ENCODE measurements at places on chromosomes 12 and 14.
A peak's percentile ranks its signal among the peaks of the same experiment; 100 is the strongest.

DNA sequence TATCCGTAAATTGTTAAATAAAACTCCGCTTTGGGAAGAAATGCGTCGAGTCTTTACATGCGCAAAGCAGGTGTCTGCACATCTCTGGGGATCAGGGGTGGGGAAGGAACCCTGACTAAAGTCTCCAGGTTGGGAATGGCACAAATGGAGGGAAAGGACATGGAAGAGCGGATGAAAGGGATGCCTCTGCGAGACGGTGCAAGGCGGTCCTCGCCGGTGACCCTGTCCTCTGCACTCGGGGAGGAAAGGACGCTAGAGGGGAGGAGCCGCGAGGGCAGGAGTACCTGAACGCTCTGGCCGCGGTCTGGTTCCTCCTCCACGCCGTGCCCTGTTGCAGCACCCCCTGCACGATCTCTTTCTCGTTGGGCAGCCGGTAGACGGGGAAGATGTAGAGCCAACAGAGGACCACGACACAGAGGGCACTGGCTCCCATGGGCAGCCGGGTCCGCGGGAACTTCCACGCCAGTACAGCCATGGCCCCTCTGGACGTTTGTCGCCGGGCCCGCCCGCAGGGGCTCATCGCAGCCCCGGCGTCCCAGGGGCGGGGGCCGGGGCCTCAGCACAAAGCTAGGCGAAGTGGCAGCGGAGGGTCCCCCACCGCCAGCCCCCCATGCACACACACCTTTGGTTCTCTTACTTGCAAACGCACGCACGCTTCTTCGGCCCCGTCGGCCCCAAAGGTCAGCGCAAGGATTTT is 646 bp downstream of the ST8SIA1 start:
- no peak for DNase-seq

DNA sequence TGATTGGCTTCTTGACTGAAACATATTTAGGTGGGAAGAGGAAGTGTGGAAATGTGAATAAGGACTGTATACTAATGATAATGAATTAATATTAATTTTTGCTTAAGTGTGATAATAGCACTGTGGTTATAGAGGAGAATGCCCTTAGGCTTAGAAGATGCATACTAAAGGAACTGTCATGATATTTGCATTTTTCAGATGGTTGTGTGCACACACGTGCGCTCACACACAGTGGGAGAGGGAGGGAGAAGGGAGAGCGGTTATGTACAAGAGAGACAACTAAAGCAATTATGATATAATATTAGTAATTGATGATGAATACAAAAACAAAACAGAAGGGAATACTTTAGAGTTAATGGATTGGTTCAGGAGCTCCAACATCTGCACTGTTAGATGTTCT is 54.2 kb downstream of the RCOR1 start:
- DNase-seq: peak; percentile 75

DNA sequence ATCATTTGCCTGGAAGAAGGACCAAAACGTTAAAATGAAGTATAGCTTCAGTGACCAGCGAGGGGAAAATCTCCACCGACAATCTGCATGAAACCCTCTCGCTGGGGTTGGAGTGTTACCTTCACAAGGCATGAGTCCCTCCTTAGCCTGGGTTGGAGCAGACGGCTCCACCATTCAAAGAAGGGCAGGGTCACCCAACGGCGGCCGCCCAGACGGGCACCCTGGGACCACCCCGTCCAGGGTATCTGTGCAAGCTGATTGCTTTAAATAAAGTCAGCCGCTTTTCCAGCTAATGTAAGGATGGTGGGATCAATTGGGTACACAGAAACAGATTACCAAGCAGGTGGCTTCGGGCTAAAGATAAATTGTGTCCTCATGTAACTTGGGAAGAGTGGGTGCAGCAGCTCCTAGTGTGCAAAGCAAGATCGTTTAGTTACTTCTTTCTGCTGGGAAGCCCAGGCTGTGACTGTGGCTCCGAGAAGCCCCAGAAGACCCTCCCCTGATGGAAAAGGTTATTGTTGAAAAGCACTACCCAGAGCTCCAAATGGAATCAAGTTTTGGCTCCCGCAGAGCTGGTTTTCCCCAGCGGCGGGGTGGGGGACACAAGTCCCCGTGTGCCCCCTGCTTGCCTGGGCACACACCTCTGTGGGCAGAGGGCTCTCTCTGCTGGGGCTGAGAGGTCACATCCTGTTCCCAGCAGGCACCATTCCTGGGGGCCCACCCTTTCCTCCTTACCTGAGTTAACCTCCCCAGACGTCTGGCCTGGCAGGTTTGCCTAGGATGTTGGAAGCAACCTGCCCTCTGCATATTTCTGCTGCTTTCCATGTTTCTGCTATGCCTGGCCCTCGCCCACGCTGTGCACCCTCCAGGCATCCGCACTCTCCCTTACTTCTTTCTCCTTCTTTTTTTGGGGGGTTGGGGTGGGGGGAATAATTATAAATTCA is 318.6 kb upstream of the DIO3 start:
- no peak for DNase-seq

DNA sequence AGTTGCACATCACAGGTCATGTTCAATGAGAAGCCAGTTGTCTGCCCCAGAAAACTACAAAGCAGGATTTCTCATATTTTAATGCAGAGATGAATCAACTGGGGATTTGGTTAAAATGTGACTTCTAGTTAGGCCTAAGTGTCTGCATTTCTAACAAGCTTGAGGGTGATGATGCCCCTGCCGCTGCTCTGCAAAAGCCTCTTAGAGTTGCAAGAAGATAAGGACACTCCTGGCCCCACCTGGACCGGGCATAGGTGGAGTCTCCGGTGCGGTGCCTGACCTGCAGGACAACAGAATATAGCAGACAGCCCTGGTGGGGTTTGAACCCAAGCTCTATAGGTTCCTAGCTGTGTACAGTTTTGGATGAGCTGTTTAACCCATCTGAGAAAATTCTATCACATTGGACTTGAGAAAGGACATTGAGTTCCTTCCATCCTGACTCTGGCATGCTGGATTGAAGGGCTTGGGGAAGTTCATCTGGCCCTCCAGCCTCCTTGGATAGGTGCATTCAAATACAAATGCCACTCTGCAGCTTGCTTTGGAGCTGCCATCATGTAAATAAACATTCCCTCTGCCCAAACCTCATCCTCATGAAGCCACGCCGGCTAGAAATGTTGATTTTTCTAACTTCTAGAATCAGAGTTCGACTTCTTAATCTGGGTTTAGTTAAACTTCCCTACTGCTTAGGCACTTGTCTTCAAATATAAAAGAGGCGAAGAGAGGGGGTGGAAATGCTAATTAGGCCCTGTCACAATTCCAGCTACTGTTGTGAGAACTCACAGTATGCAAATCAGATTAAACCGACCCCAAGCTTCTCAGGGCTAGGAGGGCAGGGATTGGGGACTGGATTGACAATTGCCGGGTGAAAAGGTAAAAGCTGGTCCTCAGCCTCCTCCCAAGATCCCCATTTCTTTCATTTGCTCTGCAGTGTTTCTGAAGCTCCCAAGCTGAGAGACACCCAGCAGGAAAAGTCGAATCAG is 1225.6 kb downstream of the VRK1 start:
- DNase-seq: no peak

DNA sequence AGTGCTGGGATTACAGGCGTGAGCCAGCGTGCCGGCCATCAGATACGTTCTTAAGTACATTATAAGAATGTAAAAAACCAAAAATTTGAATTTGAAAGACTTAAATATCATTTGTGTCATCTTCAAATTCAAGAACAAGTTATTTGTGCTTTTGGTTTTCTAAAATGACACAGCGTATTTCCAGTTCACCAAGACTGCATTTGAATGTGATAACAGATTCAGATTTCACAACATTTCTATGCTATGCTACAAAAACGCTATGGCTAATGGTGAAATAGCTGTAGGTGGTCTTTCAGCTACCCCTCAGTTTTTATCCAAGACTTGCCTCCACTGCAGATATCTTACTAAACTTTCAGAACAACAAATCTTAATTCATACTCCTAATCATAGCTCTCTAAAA is 46.7 kb downstream of the APPL2 start:
- DNase-seq: no peak

GRCh38 chr14:77245820-77246219 is 25.2 kb downstream of the NGB start:
- DNase-seq: no peak

DNA sequence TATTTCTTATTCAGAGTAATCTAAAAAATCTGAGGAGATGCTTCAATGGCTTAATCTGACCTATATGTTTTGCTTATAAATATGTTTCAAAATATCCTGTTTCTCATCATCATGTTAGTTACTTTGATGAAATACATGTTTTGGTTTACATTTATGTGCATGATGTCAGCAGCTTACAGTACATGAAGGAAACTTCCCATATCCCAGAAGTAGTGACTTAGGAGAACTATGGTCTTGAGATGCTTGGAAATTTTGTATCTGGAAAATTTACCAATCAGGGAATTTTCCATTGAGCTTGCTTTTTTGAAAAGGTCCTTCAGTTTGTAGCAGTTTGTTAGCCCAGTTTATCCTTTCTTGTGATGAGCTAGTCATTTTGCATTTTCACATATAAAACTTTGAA is 73.3 kb downstream of the RASSF8 start:
- DNase-seq: no peak

DNA sequence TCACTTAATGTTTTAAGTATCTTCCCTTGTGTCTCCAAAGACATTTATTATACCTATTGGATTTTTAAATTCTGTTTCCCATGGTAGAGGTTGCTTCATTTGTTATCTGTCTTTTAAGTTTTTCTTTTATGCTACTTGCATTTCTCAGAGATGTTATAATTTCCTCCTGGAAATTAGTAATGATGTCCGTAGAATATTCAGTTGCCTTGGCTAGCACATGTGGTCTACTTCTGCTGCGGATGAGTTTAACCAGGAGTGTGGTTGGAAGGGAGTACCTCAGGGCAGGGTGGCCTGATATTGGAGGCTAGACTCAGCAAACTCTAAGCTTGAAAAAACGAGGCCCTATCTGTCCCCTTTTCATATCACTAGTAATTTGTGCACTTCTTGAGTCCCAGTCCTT is 8.8 kb upstream of the EVL start:
- no peak for DNase-seq

DNA sequence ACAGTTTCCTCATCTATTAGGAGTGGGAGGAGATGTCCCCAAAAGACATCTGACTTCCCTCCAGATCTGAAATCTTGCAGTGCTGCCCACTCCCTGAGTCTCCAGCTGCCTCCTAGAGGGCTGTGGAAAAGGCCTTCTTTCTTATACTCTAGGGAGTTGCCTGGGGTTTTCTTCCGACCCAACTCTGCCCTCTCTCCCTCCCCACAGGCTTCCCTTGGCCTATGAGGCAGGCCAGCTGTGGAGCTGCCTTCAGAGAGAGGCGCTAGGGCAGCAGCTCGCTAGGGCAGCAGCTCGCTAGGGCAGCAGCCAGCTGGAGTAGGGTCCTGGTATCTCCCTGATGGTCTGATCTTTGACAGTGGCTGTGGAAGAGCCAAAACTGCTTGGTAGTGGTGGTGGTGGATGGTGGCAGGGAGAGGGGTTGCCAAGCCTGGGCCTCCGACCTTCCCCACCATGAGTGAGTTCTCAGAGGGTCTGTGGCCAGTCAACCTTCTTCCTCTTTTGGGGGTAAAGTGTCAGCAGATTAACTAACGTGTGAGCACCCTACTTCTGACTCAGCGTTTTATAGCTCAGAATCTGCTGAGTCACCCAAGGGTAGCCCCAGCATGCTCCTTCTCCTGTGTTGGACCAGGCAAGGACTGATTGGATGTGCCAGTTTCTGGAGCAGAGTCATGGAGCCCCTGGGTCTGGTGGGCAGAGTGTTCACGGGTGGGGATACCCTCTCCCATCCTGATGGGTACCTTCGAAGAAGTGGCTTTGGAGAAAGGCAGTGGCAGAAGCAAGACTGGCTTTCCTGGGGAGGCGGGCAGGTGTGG is 2.3 kb downstream of the SLC48A1 start:
- DNase-seq: peak; percentile 86

DNA sequence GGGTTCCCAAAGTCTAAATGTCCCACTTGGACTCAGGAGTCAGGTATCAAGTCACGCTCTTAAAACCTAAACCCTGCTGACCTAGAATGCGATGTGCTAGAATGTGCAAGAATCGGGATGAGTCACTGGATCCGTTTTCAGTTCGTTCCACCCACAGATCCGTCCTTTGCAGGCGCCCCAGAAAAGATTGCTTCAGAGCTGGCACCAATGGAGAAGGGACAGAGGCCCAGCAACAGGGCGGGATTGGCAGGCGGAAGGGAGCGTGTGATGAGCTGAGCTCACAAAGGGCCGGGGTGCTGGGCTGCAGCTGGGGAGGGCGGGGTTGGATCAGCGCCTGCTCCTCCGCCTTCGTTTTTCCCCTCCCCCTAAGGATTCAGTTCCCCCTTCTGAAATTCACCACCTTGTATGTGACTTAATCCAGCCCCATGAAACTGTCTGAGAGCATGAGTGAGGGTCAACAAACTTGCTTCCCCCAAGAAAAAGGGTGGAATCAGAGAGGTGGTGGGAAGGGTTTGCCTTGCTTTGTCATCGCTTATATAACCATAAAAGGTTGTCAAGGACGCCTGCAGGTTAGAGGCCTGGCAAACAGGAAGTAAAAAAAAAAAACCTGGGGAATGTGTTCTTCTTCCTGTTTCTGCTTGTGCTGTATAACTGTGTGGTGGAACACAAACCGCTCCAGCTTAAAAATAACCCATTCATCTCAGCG is 2.8 kb upstream of the UBC start:
- DNase-seq: peak; percentile 99

DNA sequence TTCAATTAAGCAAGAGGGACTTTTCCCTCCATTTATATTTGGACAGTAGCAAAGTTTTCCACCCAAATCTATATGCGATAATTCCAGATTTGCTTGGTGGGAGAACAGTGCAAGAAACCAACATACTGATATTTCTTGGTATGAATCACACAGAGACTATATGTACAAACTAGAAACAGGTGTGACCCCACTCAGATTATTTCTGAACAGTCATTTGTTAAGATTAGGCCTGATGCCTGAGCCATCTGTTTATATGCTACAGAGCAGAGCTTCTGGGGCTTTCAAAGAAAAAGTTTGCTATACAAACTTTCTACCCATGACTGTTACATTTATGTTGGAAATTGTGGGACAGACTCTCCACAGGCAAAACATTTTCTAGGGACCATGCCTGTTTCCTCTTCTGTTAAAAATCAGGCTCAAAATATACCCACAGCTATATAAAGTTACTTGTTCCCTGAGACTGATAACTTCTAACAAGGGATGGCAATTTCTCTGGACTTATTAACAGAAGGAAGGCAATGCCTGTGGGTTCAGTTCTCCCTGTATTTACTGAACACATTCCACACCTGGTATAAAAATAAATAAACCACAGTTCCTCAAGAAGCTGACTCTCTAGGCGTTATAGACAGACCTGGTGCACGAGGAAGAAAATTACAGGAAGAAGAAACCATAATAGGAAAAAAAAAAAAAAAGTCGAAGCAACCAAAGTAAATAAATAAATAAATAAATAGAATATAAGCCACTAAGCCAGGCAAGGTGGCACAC is 8.0 kb downstream of the PTPN21 start:
- no peak for DNase-seq

- DNase-seq: no peak
Measured at GRCh38 chr12:90355711-90356355, 599.1 kb downstream of the CCER1 start.

- no peak for DNase-seq
Measured at GRCh38 chr12:19998961-19999804, 369.2 kb upstream of the PDE3A start.

DNA sequence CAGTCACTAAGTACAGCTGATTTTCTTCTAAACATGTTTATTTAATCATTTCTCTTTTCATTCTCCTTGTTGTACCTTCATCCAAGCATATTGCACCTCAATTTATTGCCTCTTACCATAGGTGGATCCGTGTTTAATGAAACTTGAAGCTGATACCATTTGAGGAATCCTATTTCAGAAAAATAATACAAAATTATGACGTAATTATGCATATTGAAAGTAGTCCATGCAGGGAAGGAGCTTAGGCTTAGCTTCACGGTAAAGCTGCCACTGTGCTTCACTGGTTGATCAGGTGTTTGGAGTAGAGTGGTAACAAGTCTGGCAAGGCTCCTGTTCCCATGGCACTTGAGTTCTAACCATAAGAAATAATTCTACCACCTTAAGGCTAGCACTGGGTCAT is 61.0 kb upstream of the CLEC14A start:
- no peak for DNase-seq
